Epithelial cell of prostate (primary cell): ENCODE measurements at places on chromosomes 11 and 22.

GRCh38 chr11:93498641-93499040 is 44.5 kb downstream of the SMCO4 start:
- no peak for DNase-seq

GRCh38 chr11:27061461-27061821 is 20.8 kb downstream of the BBOX1 start:
- DNase-seq: no peak

GRCh38 chr22:38088629-38089473 is 4.9 kb upstream of the SLC16A8 start:
- no peak for DNase-seq

DNA sequence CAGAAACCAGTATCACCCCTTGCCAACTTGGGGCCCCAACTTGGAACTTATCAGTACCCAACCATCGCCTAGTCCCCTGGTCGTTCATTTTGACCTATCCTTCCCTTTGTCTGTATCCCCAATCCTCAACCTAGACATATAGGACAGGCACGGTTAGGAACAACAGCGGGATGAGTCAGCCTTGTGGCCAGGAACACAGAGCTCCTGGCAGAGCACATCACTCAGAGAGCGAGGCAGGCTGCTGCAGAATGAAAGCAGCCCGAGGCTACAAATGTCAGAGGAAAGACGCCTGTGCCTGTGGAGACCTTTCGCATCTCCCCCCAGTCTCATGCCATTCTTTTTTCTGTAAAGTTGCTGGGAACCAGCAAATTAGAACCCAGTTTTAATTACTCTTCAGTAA is 14.6 kb downstream of the DKK3 start:
- peak; percentile 63 for DNase-seq

DNA sequence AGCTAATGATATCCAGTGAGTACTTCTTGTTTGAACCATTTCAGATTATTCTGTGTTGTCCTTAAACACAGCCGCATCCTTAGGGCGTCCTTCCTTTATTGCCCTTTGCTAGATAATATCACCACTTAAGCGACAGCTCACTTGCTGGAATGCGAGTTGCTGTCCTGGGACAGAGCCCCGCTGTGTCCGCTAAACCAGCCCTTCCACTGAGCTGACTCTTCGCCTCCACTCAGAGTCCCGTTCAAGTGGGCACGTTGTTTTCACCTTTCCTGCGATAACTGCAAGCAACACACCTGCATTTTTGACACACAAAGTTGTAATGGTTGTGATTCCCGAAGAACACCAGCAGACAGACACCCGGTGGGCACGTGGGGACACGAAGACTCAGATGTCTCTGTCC is 140.0 kb downstream of the TBC1D22A start:
- DNase-seq: no peak

DNA sequence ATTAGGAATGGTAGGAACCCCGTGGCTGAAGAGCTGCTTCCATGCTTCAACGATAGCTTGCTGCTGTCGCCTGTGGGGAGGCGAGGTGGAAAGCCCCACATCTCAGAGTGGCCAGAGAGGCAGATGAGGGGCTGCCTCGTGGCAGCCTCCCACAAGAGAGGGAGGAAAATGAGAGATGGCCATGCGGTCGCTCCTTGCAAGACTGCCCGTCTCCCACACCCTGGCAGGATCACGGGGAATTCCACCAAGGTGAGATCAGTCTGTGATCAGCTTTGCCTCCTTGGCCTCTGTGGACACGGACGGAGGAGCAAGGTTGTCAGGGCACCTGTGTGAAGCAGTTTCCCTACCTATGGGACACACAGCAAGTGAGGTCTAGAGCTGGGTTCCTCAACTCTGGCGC is 3.0 kb downstream of the CRYBA4 start:
- DNase-seq: no peak

DNA sequence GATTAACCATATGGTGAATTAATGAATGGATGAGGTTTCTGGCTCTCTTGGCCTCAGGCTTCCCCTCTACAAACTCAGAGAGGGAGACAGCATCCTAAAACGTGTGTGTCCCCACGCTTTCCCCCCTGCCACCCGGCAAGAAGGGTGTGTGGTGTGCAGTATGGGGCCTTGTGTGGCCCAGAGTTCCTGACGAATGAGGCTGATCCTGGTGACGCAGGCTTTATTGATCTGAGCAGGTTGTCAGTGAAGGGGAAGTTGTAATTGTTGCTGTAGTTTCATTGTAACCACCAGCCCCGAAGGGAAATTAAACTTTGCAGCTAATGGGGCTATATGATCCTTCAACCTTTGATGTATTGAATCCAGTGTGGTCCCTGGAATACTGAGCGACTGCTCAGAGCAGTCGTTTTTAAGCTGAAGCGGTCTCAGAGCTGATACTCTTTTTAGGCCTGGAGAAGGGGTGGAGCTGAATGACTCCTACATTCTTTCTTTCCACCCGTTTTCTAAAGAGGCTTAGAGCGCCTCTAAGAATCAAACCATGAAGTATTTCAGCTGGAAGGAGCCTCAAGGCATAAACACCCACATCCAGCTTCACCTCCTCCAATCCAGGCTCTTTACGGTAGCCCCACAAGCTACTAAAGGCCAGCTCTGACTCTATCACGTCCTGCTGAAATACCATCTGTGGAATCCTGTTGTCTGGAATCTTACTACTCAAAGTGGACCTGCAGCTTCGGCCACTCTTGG is 284.7 kb downstream of the MIAT start:
- no peak for DNase-seq

DNA sequence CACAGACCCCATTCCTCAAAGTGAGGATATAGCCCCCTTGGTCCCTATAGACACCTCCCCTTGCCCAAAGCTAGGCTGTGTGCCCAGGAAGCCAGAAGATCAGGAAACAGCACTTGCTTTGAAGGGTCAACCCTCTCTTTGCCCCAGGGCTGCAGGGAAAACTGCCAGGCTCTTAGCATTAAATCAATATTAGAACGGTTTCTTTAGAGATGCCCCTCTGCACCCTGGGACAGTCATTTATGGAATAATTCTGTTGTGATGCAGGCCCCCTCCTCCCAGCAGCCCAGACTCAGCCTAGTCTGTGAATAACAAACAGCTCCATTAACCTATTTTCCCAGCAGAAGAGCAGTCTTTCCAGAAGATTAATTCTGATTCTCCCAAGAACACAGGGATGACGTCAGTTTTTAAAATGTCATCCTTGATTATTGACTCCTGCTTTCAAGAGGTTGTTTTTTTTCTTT is 11.6 kb upstream of the CAPN5 start:
- DNase-seq: no peak

DNA sequence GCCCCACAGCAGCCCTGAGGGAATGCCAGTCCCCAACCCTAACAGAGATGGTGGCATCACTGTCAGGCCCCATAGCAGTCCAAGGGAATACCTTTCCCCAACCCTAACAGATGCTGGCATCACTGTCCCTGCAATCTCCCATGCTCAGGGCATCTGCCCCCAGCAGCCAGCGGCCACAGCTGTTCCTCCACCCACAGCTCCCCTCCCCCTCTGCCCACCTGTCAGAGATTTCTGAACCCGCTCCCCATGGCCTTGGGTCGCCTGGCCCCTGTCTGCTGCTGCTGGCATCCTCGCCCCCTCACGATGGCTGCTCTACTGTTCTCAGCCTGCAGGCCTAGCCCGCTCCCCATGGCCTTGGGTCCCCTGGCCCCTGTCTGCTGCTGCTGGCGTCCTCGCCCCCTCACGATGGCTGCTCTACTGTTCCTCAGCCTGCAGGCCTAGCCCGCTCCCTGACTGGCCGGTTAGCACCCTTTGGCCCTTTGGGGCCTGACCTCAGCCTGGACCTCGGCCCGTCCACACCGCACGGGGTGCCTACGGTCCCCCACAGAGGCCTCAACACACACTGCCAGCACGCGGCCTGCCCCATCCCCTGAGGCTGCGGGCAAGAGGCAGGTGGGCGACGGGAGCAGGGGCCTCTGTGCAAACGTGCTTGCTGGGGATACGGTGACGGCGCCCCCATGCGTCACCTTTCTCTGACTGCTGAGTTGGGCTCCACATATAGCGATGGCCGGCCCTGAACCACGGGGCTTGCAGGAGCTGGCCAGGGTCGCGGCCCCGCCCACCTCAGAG is 20.7 kb downstream of the CHID1 start:
- no peak for DNase-seq
